ENCODE measurements at places on chromosomes 12 and 14. TPM values are rescaled to one million over a fixed set of nuclear protein-coding genes. Genes with fewer than 3 reads are reported as not detected.

- DNase-seq: no peak
Measured at GRCh38 chr14:89424241-89424640, 7.2 kb upstream of the FOXN3 start.

DNA sequence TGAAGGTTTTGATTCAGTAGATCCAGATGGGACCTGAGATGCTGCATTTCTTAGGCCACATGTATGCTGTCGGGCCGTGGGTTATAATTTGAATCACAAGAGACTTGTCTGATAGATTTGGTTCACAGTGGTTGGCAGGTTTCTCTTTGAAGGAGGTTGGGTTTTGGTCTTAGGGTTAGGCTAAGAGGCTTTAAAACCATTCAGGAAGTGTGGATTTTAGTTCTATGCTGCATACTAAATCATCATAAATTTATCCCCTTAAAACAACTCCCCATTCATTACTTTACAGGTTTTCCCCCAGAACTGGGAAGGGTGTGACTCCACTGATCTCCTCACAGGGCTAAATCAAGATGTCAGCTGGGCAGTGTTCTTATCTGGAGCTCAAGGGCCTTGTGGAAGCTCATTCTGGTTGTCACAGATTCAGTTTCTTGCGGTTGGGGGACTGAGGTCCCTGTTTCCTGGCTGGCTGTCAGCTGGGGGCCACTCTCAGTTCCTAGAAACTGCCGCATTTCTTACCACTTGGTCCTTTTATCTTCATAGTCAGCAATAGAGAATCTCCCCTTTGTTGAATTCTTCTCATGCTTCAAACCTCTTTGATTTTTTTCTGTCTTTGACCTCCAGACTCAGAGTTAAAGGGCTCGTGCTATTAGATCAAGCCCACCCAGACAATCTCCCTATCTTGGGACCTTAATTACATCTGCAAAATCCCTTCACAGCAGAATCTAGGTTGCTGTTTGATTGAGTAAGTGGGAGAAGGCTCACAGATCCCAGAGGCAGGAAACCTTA lies 20.6 kb upstream of the PCNX1 start:
- no peak for DNase-seq

The TMEM253 gene
- not detected for total RNA-seq

GRCh38 chr12:54933376-54933775 lies 51.2 kb downstream of the TESPA1 start:
- DNase-seq: no peak

- no peak for DNase-seq
Measured at GRCh38 chr14:52661314-52661713, 34.0 kb downstream of the ERO1A start.

- no peak for DNase-seq
Measured at GRCh38 chr12:43730283-43730682, 28.3 kb downstream of the PUS7L start.

DNA sequence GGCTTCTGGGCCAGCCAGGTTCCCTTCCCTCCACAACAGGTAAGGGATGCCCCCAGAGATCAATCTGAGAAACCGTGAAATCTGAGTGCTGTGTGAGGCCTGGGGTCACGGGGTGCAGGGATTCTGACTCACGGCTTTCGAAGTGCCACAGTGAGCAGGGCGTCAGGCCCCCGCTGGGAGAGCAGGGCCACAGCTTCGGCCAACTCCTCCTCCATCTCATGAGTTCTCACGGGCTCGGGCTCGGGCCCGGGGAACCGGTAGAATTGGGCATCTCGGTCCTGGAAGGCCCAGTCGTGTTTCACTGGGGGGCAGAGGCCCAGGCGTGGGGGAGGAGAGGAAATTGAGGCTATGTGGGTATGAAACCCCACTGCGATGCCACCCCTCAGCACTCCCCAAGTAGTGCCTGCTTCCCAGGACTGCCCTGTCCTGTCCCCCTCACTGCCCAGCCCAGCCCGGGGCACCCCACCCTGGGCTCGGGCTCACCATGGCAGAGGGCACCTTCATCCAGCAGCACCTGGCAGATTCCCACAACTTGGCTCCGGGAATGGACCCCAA lies 7.7 kb downstream of the RAPGEF3 start:
- DNase-seq: no peak

DNA sequence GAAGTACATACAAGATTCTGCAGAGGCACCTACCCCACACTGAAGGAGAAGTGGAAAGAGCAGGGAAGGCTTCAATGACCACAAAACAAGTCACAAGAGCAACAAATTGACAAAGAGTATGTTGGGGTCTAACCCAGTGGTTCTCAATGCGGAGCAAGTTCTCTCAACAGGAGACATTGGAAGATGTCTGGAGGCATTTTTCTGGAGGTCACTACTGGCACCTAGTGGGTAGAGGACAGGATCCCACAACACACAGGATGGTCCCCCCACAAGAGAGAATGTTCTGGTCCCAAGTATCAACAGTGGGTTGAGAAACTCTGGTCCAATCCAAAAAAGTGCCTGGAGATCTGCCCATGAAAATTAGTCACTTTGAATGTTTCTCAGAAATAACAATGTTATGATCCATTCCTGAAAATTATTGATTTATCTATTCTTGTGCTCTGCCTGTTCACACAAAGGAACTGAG lies 3.4 kb downstream of the SSH1 start:
- peak; percentile 43 for DNase-seq

The TESPA1 gene
- total RNA-seq: 0.79 TPM

The ACOT4 gene
- total RNA-seq: 8.3 TPM

DNA sequence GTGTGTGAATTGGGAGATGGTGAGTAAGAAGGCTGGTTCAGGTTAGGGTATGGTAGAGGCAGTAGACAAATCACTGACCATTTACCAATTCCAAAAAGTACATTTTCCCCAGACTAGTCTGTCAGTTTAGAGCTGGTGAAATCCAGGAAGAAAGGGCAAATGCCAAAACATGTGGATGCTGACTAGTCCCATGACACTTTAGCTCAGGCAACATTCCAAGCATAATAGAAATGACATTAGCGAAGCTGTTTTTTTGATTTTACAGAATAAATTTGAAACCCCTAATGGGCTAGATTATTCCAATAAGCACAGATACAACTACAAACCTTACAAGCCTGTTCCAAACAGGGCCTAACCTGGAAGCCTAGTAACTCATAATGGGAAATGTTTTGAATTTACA lies 884.2 kb downstream of the FLRT2 start:
- DNase-seq: no peak

DNA sequence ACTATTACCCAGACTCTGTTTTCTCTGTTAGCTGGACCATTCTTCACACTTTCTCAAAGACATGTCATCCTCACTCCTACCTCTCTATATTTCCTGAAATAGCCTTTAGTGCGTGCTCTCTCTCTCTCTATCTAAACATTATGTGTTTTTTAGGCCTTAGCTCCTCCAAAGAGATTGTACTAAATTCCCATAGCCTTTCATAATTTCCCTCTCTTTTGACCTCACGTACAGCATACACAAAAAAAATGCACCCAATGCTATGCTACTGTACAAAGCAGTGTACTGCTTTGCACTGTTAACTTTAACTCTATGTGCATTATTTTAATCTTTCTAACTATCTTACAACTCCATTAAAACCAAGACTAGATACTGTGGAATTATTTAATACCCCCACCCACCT lies 288.4 kb downstream of the DAD1 start:
- DNase-seq: no peak

DNA sequence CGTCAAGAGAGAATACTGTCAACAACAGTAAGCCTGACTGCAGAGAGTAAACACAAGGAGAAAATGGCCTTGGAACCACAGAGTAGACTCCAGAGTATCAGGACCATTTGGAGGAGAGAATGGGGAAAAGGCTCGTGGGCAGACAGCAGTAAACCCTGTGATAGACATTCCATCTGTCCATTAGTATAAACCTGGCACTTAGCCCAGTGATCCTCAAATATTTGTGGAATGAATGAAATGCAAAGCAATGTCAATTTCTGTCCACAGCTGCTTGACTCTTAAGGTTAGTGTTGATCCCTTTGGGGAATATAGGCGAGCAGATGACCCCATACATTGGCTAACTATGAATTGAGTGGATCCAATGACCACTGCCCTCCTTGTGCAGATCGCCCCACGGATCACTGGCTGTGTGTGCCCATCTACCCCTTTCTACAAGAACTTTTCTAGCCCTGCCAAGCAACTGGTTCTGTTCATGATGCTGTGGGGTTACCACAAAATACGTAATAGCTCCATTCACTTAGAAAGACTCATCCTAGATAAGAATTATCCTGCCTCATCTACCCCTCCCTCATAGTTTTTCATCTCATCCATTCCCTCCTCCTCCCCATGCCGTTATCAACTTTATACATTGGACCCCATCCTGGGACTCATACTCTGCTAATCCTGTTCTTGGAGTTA lies 846.8 kb downstream of the NRXN3 start:
- no peak for DNase-seq

The IFNG-AS1 gene
- not detected for total RNA-seq

The CLEC2B gene
- 1.2 TPM for total RNA-seq

GRCh38 chr12:59041241-59042121 lies 121.2 kb upstream of the LRIG3 start:
- DNase-seq: no peak

- peak; percentile 66 for DNase-seq
Measured at GRCh38 chr12:50088577-50089335, 3.6 kb downstream of the SMARCD1 start.

The CLEC6A gene
- not detected for total RNA-seq

- DNase-seq: no peak
Measured at GRCh38 chr14:22481546-22481945, 107.5 kb downstream of the DAD1 start.

The RASSF8 gene
- 93.5 TPM for total RNA-seq

GRCh38 chr14:49294621-49295148 lies 291.5 kb downstream of the RPS29 start:
- no peak for DNase-seq

All from testis (tissue), 5 donors.